ENCODE measurements at places on chromosomes 7 and 10.

GRCh38 chr10:14131261-14131960 is 199.3 kb downstream of the FRMD4A start:
- DNase-seq: no peak

- no peak for DNase-seq
These were observed 26.8 kb upstream of the GRID1 start for GRCh38 chr10:86393362-86393761.

GRCh38 chr10:110529596-110530011 is 31.9 kb downstream of the DUSP5 start:
- peak; percentile 29 for DNase-seq

DNA sequence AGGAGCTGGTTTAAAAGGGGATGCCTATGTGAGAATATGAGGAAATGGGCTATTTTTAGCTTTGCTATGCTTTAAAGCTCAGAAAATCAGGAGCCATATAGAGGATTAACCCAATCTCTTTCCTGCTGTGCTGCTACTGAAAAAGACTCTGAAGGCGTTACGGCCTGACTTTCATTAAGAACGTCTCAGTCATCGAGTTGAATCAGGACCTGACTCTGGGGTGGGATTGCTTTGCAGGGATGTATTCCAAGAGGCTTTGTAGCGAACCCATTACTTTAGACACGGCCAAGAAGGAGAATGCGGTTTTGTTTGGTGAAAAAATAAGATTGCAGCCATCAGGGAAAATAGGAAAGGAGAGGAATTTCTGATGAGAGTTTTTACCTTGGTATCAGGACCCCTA is 426.9 kb downstream of the CCSER2 start:
- no peak for DNase-seq

GRCh38 chr7:50559881-50560280 is 5.3 kb downstream of the DDC start:
- DNase-seq: no peak

DNA sequence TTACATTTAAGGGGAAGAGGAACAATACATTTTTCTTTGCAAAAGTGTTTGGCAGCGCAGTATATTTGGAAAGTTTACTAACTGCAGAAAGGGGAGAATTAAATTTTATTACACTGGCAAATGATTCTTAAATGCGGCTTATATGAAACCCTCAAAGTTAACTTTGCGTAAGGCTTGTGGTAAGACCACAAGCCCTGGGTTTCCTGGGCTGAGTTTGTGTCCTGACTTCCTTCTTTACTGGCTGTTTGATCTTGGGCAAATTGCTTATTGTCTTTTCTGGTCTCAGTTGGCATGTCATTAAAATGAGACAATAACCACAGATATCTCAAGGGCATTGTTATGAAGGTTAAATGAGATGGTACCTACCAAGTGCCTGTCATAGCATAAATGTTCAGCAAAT is 106.8 kb downstream of the GLRX3 start:
- no peak for DNase-seq

DNA sequence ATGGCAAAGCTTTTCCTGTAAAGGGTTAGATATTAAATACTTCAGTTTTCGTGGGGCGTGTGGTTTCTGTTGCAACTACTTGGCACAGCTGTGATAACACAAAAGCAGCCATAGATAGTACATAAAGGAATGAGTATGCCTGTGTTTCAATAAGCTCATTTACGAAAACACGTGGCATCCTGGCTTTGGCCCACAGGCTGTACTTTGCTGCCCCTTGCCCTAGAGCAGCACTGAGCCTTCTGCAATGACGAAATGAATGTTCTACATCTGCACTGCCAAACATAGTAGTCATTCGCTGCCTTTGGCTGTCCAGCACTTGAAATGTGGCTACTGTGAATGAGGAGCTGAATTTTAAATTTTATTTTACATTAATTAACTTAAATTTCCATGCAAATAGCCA is 376.2 kb upstream of the TPK1 start:
- no peak for DNase-seq

- no peak for DNase-seq
These were observed 108.0 kb upstream of the YAE1 start for GRCh38 chr7:39458061-39458745.

- no peak for DNase-seq
These were observed 505.6 kb downstream of the HTR7 start for GRCh38 chr10:90352288-90352687.

GRCh38 chr10:119700321-119700954 is 25.4 kb upstream of the INPP5F start:
- no peak for DNase-seq

DNA sequence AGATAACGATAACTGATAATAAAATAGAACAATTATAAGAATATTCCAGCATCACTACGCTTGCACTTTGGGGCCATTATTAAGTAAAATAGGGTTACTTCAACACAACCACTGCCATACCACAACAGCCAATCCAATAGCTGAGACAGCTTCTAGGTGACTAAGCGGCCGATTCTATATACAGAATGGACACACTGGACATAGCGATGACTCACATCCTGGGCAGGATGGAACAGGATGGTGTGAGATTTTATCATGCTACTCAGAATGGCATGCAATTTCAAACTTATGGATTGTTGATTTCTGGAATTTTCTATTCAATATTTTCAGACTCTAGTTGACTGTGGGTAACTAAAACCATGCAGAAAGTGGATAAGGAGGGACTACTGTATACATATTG is 920.9 kb downstream of the LRMDA start:
- no peak for DNase-seq

GRCh38 chr7:7175075-7175695 is 7.2 kb upstream of the C1GALT1 start:
- DNase-seq: no peak

DNA sequence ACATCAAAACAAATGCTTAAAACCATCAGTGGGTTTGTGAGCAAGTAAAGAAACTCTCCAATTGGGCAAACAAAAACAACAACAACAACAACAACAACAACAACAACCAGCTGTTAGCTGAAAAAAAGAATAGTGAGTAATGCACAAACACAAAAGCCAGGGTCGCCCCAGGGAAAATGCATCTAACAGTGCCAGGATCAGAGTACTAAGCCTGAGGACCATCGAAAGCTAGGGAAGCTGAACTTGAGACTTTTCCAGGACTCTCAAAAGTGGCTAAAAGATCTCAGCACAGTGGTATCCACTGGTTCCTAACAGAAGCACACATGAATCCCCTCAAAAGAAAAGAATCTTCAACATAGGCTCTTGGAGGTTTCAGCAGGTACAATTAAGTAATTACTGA is 83.3 kb downstream of the CPXM2 start:
- DNase-seq: no peak

GRCh38 chr7:87628780-87629569 is 777 bp downstream of the RUNDC3B start:
- peak; percentile 10 for DNase-seq

DNA sequence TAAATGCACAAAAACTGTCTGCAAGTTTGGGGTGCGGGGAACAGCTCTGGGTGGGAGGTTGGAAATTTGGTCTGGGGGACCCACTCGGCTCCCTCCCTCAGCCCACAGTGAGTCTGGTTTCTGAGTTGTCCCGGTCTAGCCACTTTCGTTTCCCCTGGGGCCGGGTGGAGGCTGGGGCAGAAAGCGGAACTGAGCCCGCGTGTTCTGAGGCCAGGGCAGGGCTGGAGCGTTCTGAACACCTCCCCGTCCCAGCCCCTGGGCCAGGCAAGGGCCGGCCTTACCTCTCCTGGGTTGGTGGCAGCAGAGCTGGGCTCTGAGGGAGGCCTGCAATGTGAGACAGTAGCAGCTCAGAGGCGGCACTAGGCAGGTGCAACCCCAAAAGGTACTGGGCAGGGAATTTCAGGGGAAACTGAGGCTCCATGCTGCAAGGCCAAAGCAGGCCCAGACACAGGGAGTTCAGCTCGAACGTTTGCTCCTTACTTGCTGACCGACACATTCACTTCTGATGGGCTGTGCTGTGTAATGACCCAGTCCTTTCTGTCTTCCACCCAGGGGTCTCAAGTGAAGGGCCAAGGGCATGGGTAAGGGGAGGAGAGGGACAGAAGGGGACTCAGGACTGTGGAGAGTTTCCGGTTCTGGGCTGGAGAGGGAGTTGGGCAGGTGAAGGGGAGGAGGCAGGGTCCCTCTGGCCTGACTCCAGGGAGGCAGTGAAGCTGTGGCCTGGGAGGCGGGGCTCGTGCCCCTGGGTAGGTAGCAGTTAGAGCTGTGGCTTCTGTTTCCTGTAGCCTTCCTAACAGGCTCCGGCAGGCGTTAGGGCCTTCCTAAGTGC is 3.0 kb downstream of the IRF5 start:
- no peak for DNase-seq

GRCh38 chr10:100009283-100009792 is 409 bp downstream of the DNMBP start:
- DNase-seq: peak; percentile 1

DNA sequence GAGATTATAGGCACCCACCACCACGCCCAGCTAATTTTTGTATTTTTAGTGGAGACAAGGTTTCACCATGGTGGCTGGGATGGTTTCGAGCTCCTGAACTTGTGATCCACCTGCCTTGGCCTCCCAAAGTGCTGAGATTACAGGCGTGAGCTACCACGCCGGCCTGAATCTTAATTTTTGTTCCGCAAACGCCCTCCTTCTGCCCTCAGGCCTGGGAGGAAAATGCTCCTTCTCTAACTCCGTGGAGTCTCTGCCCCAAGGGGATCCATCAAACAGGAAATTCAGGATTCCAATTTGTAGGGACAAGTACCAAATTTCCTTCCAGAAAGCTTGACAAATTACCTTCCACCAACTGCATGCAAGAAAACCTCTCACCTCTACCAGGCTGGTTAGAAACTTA is 43.2 kb downstream of the RBAK start:
- DNase-seq: no peak

DNA sequence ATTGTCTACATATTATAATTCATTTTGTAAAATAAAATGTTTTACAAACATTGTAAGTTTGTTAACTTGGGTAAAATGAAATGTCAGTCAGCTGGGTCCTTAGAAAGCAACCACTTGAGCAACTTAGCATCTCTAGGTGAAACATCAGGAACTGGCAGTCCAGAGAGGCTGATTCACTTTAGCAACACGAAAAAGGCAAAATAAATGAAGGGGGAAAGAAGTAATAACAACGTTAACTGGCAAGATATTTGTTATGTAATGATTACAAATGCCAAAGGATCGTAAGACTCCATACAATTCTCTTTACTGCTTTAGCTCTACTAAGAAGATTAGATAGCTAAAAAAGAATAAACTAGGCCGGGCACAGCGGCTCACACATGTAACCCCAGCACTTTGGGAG is 5.0 kb downstream of the PDZD8 start:
- DNase-seq: no peak

DNA sequence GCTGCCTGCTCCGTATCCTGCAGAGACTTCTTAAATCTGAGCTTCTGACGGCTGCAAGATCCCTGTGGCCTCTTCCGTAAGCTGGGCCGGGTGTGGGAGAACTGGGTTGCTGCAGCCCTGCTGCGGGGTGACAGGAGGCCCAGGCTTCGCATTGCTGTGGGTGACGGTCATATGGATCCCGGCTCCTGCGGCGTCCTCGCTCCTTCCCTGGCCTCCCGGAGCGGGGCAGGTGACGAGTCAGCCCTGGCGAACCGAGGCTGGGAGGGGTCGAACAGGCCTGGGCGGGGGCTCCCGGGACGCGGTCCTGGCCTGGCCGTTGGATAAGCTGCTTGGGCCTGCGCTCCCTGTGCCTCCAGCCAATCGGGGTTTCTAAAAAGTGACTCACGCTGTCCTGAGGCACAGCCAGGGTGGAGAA is 7.8 kb upstream of the UBE2D1 start:
- no peak for DNase-seq

- no peak for DNase-seq
These were observed 21.4 kb upstream of the MLXIPL start for GRCh38 chr7:73645643-73646174.

DNA sequence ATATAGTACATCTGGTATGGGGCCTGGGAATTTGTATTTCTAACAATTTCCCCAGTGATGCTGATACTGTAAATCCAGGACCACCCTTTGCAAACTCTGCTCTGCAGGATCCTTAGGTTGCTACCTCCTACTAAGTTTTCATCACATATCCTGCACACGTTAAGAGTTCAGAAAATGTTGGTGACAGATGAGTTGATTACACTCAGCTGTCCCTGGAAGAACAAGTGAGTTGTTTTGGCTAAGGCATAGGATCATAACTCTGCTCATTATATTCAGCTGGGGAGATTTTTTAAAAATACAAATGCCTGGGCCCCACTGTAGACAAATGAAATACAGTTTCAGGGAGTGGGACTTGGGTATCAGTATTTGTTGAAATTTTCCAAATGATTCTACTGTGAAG is 274.6 kb upstream of the HABP2 start:
- DNase-seq: no peak

GRCh38 chr10:26436848-26437247 is 1.3 kb upstream of the APBB1IP start:
- no peak for DNase-seq

DNA sequence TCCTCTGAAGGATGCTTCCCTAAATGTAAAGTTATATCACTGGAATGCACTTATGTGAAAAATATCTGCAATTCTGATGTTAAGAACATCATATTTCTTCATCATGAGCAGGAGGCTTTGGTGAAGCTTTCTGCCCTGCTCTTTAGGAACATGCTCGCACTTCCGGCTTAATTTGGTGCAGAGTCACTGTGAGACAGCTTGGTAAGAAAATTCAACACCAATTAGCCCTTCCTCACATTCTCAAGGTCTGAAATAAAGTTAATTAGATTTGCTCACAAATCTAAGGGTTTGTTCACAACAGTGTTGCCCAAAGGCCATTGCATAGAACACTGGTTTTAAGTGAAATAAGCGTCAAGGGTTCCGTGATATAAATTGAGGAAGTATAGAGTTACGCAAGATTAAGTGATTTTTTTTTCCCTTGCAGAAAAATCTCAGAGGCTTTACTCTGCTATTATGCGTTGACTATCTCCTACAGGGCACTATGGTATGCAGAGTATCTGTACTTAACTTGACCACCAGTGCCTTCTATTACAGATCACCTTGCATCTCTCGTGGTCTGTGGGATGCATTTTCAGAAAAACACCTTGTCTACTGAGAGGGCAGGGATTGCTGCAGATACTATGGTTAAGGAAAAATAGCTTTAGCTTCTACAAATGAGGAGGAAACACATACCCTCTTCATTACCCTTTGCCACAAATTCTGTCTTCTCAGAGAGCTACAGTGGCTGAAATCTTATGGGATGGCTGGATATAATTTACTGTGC is 953.9 kb downstream of the TYW1 start:
- DNase-seq: no peak

GRCh38 chr10:103572347-103573204 is 79.1 kb downstream of the NEURL1 start:
- DNase-seq: no peak
